ENCODE measurements at places on chromosomes 1 and 21. TPM values are rescaled to one million over a fixed set of nuclear protein-coding genes. Genes with fewer than 3 reads are reported as not detected.

CDA gene
- total RNA-seq: 43.7 TPM

GNAT2 gene
- not detected for total RNA-seq

SLC25A34 gene
- 0.43 TPM for total RNA-seq

CC2D1B gene
- 20.6 TPM for total RNA-seq

ZBTB48 gene
- total RNA-seq: 13.1 TPM

CTSE gene
- 0.14 TPM for total RNA-seq

DDOST gene
- 207 TPM for total RNA-seq

CFAP45 gene
- total RNA-seq: 0.55 TPM

Data from A549 treated with AZD2906 at 1 μM for 4 hours (cell line).